Heart left ventricle (tissue), 16 donors: ENCODE measurements at places on chromosomes 2 and 18. TPM values are rescaled to one million over a fixed set of nuclear protein-coding genes. Genes with fewer than 3 reads are reported as not detected.
A peak's percentile ranks its signal among the peaks of the same experiment; 100 is the strongest.

- H3K4me1 ChIP-seq = no peaks in the 10 kb centered on the region
- no peak overlapping the region for H3K27ac ChIP-seq
- H3K27me3 ChIP-seq = no peaks in the 10 kb centered on the region
- no peak overlapping the region for H3K4me3 ChIP-seq
These were observed 46.5 kb downstream of the ATIC start for GRCh38 chr2:215358312-215358845.

- H3K4me1 ChIP-seq = peaks cover 12% of the 10 kb centered on the region
- H3K4me3 ChIP-seq = no peak overlapping the region
These were observed 69.8 kb upstream of the STK17B start for GRCh38 chr2:196241175-196241574.

- no peak overlapping the region for H3K4me3 ChIP-seq
- peaks cover 75% of the 10 kb centered on the region for H3K36me3 ChIP-seq
- H3K27ac ChIP-seq = no peak overlapping the region
- no peak for DNase-seq
These were observed 33.6 kb downstream of the PLEKHA3 start for GRCh38 chr2:178513876-178514275.

DNA sequence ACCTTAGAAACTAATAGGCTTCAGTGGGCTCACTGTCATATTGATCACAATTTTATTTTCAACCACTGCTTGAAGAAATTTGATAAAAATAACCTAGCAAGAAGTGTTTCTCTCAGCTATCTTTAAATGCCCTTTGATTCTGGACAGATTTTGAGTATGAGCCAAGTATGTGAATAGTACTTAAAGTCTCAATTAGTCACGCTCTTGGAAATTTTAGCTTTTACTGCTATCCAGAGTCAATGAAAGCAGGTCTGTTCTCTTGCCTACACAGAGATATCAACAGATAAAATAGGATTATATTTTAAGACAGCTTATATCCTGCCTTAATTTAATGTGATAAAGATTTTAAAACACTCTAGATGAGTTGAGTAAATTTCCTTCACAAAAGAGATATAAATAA lies 337.3 kb downstream of the CBLN2 start:
- no peak overlapping the region for H3K4me3 ChIP-seq
- no peaks in the 10 kb centered on the region for H3K36me3 ChIP-seq
- no peak for DNase-seq
- no peak overlapping the region for H3K27ac ChIP-seq
- no peaks in the 10 kb centered on the region for H3K4me1 ChIP-seq

DNA sequence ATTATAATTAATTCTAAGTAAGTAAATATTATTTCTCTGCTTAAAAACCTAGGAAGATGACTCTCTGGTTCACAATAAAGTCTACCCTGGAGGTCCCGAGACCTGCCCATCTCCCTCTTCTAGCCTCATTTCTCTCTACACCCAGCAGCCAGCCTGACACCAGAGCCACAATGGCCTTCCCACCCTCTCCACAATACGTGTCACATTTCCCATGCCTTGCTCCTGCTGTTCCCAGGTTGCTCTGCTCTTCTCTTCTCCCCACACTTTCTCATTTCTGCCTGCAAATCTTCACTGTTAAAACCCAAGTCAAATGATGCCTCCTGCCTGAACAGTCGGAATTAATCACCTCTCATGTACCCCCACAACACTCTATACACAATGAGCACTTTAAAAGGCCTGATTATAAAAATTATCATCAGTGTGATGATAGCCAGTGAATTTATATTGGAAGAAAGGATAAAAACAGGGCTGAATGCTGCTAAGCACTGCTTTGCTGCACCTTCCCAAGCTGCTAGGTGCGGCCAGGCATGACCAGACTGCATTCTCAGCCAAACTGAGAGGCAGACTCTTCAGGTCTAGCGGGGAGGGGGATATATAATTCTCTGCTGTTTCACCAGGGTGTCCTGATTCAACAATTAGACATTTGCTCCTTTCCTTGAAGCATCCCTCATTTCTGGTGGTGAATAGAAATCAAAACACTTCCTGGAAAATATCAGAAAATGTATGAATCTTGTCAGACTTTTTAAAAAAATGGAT lies 160.6 kb downstream of the DTNA start:
- H3K27ac ChIP-seq = no peak overlapping the region
- H3K4me1 ChIP-seq = no peaks in the 10 kb centered on the region
- DNase-seq = no peak
- no peaks in the 10 kb centered on the region for H3K27me3 ChIP-seq
- H3K4me3 ChIP-seq = no peak overlapping the region
- H3K36me3 ChIP-seq = peaks cover 9% of the 10 kb centered on the region

- peaks cover 39% of the 10 kb centered on the region for H3K36me3 ChIP-seq
- H3K27ac ChIP-seq = peak overlapping the region; percentile 85
- peaks cover 87% of the 10 kb centered on the region for H3K4me1 ChIP-seq
- DNase-seq = no peak
- H3K4me3 ChIP-seq = no peak overlapping the region
These were observed 16.6 kb downstream of the ATOH8 start for GRCh38 chr2:85770369-85770768.

DNA sequence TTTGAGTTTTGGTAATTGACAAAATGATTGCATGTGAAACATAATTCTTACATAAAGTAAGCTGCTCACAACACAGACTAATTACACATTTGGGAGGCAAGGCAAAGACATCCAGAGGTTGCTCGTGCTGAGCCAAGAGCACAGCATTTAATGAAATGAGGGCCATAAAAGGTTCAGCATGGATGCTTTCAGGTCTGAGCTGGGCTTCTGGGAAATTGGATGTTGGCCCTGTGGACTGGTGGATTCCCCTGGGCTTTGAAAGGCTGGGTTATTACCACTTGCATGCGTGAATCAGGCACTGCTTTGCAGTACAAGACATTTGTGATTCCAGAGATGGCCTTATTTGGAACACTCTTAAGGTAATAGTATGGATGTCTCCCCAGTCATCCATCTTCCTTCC lies 533.5 kb upstream of the NRP2 start:
- no peak for DNase-seq
- H3K27me3 ChIP-seq = no peaks in the 10 kb centered on the region
- no peak overlapping the region for H3K4me3 ChIP-seq
- H3K4me1 ChIP-seq = no peaks in the 10 kb centered on the region
- H3K27ac ChIP-seq = no peak overlapping the region
- H3K36me3 ChIP-seq = no peaks in the 10 kb centered on the region

- H3K4me3 ChIP-seq = no peak overlapping the region
- peaks cover 6% of the 10 kb centered on the region for H3K36me3 ChIP-seq
These were observed 122.2 kb downstream of the RBMS1 start for GRCh38 chr2:160371251-160372009.

SP110 gene
- 10.7 TPM for total RNA-seq

MSH6 gene
- 19.6 TPM for total RNA-seq

GNLY gene
- 0.45 TPM for total RNA-seq

DNA sequence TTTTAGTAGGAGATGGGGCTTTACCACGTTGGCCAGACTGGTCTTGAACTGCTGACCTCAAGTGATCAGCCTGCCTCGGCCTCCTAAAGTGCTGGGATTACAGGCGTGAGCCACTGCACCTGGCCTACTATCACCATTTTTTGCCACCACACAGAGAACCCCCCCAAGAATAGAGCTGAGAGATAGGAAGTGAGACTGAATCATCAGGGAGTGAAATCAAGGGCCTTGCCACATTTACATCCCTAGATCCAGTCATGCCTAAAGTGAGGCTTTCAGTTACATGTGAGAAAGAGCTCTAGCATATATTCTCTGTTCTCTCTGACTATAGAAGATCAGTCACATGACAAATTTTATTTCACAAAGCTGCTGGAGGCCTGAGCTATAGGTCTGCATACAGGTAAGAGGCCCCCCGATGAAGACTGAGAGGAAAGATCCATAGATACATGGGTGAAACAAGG lies 28.0 kb upstream of the KCMF1 start:
- H3K4me1 ChIP-seq = peaks cover 5% of the 10 kb centered on the region
- H3K27ac ChIP-seq = no peak overlapping the region
- no peaks in the 10 kb centered on the region for H3K27me3 ChIP-seq
- H3K4me3 ChIP-seq = no peak overlapping the region
- no peak for DNase-seq
- H3K36me3 ChIP-seq = no peaks in the 10 kb centered on the region

PAX3 gene
- total RNA-seq = not detected
